ENCODE measurements at places on chromosomes 7 and 10.

DNA sequence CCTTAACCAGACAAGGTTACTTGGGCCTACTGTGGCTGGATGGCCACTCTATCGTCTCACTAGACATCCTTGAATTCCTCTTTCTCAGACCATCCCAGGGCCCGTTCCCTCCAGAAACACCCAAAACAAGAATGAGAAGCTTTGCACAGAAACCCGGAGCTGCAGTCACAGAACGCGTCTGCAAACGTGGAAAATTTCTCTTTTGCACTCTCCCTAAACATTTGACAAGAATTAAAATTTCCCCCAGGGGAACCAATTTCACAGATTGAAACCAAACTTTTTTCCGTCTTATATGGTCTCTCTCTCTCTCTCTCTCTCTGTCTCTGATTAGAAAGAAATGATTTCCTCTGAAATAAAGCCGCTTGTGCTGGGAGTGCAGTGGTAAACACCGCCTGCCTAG lies 120.7 kb downstream of the MKX start:
- no peak for DNase-seq

DNA sequence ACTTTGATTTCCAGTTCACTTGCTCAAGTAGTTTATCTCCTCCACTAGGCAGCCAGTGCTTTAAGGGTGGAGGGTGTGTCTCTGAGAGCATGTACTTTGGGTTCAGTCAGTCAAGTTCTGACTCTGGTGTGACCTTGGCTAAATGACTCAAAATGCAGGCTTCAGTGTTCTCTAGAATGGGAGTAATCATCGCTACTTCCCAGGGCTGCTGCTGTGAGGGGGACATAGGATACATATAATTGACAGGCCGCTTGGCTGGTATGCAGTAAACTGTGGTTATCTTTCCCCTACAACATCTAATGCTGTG lies 3.5 kb downstream of the PTPRE start:
- DNase-seq, result no peak

- no peak for DNase-seq
Observed at GRCh38 chr10:132065491-132066105, at the start of gene JAKMIP3. JAKMIP3 (plus strand) TSS chr10:132065946; CDS start chr10:132104809, 38,863 bp downstream.

- DNase-seq, result no peak
Observed at GRCh38 chr10:117530791-117531190, 11.8 kb upstream of the EMX2 start.

- no peak for DNase-seq
Observed at GRCh38 chr7:51451751-51452476, 135.3 kb upstream of the COBL start.

- no peak for DNase-seq
Observed at GRCh38 chr7:131633342-131633843, 77.0 kb upstream of the PODXL start.

DNA sequence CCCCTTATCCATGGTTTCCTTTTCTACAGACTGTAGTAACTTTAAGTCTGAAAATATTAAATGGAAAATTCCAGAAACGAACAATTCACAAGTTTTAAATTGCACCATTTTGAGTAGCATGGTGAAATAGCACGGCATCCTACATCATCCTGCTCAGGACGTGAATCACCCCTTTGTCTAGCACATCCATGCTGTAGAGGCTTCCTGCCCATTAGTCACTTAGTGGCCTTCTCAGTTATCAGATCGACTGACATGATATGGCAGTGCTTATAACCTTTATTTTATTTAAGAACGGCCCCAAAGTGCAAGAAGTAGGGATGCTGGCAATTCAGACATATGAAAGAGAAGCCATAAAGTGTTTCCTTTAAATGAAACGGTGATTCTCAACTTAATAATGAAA lies 82.7 kb downstream of the CPXM2 start:
- DNase-seq, result no peak

Data from GM12864 (cell line).